ENCODE measurements at places on chromosomes 2 and 18. TPM values are rescaled to one million over a fixed set of nuclear protein-coding genes. Genes with fewer than 3 reads are reported as not detected.

Gene RGPD3
- total RNA-seq: 0.44 TPM

Gene RAB17
- total RNA-seq: 0.63 TPM

Gene MORN2
- total RNA-seq: 8.1 TPM

Gene EVA1A
- total RNA-seq: not detected

DNA sequence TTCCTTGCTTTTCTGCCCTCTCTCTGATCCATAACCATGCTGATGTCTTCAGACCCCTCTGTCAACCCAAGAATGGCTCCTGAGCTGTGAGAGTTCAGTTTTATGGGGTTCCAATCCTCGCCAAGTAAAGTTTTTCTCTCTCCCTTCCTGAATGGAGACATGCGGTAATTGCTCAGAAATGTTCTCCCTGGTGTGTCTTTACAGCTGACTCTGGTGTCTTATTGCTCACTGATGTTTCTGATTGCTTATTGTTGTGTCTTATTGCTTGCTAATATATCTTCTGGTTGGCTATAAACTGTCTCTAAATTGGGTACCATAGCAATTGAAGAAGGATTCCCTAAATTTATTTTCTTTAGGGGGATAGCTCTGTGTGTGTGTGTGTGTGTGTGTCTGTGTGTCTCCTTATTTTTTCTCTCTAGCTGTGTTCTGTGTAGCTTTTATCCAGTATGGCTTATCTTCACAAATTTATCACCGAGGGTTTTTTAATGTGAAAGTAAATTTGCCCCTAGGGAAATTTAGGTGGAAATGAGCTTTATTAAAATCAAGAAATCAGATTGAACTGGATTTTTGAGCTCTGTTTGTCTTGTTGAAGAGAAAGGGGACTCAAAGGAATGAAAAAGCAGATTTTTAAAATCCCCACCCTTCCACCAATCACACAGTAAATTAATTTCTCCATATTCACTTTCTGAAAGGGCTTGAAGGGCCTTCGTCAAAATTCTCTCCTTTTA is 19.5 kb downstream of the MGAT5 start:
- DNase-seq: no peak

- DNase-seq: no peak
Observed at GRCh38 chr2:235432741-235433520, 60.9 kb upstream of the AGAP1 start.

DNA sequence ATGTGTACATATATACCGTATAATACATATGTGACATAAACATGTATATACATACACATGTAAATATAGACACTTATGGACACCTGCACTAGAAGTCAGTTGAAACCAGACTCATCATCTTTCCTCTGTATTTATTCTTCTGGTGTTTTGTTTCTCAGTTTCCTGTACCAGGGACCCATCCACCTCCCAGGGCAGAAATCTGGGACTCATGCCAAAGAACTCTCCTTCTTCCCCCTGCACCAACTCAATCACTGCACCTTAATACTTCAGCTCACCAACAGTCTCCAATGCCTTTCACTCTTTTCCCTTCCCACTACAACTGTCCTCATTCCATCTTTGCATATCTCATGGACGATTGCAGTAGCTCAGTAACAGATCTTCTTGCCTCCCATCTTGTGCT is 428.0 kb downstream of the FBXO15 start:
- DNase-seq: no peak
